Karpas-422 (cell line): ENCODE measurements at places on chromosomes 2 and 18. TPM values are rescaled to one million over a fixed set of nuclear protein-coding genes. Genes with fewer than 3 reads are reported as not detected.

Gene CIDEA
- total RNA-seq: not detected in 2 replicates

Gene RPRM
- total RNA-seq: not detected in 2 replicates

Gene LPIN2
- 8.5 and 13.7 TPM in 2 replicates for total RNA-seq

Gene ASB18
- total RNA-seq: not detected in 2 replicates

Gene CARF
- 11.8 and 13.8 TPM in 2 replicates for total RNA-seq

Gene FAP
- total RNA-seq: not detected in 2 replicates

Gene FSHR
- not detected in 2 replicates for total RNA-seq
